ENCODE measurements at places on chromosomes 6 and 20.

- peak; percentile 39 for DNase-seq
Measured at GRCh38 chr6:37433657-37434271, 743 bp downstream of the CMTR1 start.

DNA sequence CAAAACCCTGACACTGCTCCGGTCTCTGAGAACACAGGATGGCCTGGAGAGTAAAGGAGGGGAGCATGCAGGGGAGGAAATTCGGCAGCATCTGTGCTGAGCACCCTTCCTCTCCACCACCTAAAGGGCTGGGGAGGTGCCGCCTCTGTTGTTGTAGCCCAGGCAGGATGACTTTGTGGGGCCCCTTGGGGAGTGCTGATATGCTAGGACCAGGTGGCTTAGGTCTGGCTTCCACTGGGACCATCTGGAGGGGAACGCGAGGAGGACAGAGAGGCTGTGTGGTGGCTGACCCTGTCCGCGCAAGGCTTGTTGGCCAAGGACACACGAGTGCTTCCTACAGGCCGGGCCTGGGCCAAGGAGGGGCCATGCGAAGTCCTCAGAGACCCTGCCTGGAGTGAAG, 9.9 kb upstream of the RPS6KA2 start:
- DNase-seq = no peak

DNA sequence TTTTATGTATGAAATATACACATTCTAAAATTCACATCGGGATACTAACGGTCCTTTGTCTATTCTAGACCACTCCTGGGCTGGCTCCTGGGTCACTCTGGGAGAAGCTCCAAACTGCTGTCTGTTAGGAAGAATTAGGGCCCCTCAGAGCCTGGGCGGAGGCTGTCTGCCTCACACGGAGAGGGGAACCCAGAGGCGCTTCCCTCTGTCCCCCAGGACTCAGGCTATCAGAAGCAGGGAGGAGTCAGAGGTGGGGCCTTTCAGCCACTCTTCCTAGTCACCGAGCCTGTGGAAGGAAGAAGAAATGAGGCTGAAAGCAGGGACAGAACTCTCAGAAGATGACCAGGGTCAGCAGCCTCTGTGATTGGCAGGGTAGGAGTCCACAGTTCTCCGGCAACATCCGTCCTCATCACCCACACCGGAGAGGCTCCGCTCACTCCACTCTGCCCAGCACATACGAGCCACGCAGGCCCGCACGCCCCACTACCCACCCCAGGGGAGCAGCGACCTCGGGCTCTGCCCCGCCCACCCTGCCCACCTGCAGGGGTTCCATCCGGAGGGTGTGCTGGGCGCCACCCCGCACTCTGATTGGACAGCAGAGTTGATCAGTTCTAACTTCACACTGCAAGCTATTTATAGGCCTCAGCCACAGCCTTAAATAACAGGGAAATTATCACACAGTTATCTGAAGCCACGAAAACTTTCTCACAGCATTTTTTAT, 182.1 kb upstream of the AFDN start:
- DNase-seq = no peak

- DNase-seq = no peak
Measured at GRCh38 chr20:21575981-21576740, 62.3 kb upstream of the NKX2-2 start.

DNA sequence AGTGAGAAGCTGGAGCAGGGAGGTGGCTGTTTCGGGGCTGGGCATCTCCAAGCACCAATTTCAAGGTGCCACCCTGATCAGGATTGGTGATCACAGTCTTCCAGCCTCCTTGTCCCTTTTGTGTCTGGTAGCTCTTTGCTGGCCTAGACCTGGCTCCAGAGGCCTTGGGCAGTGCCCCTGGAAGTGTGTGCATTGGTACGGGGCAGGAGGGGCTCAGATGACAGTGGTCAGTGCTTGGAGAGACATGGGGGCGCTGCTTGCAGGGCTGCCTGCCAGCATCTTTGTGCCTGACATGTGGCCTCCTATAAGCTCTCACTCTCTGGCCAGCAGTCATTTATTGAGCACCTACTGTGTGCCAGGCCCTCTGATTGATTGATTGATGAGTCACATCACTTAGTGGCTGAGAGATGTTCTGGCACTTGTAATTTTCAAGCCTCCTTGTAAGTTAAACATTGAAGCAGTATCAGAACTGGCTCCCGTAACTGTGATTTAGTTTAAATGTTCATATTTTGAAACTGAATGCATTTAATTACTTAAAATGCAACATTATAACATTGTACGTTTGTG, 61.7 kb downstream of the BCAS4 start:
- DNase-seq = no peak

- no peak for DNase-seq
Measured at GRCh38 chr6:293193-294174, 1.2 kb downstream of the DUSP22 start.

DNA sequence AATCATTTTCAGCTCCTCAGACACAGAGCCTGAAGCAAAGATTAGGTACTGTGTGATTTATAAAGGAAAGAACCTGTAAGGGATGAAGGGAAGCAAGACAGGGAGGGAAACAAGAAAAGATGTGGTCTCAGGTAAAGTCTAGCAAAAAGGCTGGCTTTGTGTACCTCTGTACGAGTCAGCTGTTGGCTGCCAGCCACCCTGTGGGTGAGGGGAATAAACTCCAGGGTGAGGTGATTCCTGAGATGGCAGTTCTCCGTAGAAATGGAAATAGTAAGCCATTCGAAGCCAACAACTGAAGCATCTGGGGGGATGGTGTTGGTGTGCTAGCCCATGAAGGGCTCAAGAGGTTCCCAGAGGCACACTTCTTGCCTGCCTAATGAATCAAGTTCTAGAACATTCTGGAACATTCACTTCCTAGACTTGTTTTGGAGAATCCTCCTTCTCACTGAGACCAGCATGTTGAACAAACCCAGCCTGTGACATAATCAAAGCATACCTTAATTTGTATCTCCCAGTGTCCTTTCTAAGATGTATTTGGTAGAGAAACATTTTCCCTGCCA, 10.6 kb upstream of the TTPAL start:
- no peak for DNase-seq

DNA sequence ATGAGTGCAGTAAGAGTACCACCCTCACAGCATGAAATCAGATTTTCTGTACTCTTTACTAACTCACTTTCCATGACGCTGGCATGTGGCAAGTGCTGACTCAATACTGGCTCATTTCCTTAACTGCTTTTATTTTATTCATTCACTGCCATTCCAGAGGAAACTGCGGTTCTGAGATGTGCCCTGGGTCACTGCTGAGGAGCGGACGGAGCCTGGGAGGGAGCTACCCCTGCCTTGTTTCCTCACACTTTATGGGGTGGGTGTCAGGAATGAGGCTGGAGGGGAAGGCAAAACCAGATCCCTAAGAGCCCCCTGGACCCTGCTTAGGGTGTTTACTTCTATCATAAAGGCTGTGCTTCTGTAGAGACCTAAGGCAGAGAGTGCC, 14.4 kb downstream of the NT5E start:
- peak; percentile 86 for DNase-seq

DNA sequence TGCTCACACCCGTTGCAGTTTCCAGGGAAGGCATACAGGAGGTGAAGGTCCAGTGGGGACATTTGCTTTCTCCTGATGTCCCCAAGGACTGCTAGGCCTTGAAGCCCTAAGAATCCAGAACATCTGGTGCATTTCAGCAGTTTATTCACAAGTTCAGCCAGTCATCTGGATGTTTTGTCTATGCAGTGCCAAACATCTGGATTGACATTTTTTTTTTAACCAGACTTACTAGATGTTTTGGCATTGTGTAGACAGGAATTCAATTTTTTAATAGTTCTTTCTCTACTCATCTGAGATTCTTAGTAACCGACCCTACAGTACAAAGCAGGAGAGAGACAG, 256.2 kb downstream of the CLIC5 start:
- DNase-seq = no peak

GRCh38 chr6:54646951-54647664, 199.5 kb upstream of the FAM83B start:
- DNase-seq = no peak

Data from Caki2 (cell line).